ENCODE measurements at places on chromosomes 1 and 21.

GRCh38 chr1:76428028-76428427 is 353.5 kb downstream of the ST6GALNAC3 start:
- DNase-seq, result no peak

DNA sequence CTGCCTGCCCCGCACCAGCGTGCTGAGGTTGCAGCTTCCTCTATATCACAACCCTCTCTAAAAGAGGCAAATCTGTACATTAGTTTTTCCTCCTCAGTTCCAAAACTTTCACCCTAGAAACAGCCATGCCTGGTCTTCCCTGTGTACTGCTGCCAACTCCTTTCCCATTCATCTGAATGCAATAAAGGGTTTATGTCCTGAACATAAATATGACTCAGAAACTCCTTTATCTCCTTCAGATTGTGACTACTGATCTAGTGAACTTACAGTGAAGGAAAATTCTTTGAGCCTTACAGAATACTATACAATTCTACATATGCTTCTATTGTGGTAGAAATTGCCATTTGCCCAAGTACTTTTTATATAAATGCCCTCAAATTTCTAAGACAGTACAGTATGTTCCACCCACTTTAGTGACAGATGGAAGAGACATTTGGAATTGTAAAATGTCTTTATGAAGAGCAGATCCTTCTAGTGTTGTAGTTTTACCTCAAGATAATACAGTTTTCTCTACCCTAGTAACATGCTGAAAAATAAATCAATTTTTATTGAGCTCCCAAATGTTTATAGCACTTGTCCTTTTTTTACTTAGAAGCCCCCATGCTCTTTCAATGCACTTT is 345.1 kb upstream of the SNX7 start:
- no peak for DNase-seq

DNA sequence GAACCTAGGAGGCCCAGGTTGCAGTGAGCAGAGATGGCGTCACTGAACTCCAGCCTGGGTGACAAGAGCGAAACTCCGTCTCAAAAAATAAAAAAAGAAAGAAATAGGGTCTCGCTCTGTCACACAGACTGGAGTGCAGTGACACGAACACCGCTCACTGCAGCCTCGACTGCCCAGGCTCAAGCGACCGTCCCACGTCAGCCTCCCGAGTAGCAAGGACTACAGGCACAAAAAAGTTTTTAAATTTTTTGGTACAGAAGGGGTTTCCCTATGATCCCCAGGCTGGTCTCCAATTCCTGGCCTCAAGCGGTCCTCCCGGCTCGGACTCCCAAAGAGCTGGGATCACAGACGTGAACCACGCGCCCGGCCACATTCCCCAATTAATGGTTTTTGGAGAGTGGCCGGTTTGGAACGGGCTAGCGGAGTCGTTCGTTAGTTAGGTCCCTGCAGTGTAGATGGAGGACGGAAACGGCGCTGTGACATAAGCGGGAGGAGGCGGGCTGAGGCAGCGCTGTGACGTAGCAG is 611 bp upstream of the GUK1 start:
- no peak for DNase-seq

DNA sequence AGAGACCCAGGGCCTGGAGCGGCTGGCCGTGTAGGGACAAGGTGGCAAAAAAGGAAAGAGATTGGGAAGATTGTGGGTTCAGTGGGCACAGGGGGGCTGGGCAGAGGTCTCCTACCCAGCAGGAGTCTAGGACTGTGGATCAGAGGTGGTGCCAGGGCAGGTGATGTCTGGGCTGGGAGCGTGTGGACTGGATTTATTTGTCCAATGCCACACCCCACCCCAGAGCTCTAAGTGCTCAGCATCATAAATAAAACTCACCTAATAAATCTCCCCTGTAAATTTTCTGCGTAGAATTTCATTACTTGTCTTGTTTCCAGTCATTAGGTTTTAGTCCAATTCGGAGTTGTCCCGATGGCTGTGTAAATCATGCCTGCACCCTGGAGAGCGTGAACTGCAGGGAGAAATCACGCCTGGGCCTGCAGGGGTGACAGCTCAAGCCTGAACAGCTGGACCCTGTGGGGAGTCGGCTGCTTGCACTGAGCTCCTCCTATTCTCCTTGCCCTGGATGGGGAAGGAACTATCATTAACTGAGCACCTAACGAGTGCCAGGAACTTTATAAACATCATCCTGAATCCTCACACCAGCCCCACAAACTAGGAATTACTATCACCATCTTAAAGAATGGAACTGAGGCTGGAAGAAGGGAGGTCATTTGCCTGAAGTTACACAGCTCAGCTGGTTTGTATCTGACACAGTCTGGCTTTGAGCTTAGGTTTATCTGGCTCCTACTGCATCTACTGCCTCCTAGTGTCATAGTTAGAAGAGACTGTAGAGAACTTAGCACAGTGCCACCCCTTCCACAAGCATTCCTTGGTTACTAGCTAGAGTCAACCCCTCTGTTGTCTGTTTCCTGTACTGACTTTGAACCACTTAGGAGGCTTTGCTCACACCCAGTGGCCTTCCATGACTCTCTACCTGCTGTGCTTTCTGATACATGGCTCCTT is 25.0 kb upstream of the POU3F1 start:
- DNase-seq, result peak; percentile 60

GRCh38 chr1:10973552-10973951 is 38.9 kb upstream of the TARDBP start:
- DNase-seq, result no peak

- DNase-seq, result no peak
These were observed 195.2 kb downstream of the TOMM20 start for GRCh38 chr1:234933475-234933874.
